ENCODE measurements at places on chromosomes 6 and 20.

DNA sequence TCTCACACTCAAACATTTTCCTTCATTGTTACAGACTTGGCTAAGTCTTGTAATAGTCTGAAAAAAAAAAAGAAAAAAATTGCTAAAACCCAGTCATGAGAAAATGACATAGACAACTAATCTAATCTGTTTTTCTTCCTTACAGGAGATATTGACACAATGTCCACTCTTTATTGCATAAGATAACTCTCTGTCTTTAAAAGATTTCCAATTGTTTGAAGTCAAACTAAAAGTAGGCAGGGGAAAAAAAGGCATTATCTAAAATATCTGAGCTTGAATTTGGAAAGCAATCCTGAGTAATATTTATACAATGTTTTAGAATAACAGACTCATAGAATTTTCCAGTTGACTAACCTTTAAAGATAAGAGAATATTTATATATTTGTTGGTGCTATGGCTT is 233.0 kb upstream of the CEP162 start:
- no peak for DNase-seq

- DNase-seq: no peak
These were observed 10.3 kb downstream of the PPP1R14C start for GRCh38 chr6:150152891-150153876.

DNA sequence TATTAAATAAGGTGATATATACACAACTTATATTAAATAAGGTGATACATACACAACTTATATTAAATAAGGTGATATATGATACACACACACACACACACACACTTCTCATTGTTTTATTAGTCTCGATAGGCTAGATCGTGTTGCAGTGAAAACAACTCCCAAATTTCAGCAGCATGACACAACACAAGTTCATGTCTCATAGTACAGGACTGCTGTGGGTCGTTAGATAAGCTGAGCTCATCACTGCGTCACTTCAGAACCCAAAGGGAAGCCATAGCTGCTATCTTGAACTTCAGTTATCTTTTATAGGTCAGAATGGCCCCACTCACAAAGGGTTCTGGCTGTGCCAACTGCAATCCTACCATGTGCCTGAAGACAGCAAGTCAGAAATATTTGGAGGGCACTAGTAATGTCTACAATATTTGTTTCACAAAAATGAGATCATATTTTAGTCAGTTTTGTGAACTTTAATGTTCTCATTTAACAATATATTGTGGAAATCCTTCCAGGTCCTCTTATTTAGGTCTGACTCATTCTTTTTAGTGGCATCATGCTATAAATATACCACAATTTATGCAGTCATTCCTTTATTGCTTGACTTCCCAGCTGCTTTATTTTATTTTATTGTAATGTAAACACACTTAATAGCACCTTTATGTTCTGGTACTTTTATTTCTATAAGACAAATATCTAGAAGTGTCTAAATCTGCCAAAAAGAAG is 290.2 kb downstream of the PHACTR1 start:
- DNase-seq: no peak

DNA sequence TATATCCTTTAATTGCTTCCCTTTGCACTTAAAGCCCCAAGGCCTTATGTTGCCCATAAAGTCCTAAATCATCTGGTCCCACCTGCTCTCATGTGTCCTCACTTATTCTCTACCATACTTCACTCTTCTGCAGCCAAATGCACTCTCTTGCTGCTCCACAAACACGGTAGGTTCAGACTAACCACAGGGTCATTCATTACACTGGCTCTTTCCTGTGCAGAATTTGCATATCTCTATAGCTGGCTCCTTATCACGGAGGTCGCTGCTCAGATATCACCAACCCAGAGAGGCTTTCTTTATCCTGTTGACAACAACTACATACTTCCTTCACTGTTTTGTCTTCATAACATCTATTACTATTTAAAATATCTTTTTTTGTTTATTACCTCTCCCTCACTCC is 86.8 kb downstream of the MOXD1 start:
- DNase-seq: no peak

DNA sequence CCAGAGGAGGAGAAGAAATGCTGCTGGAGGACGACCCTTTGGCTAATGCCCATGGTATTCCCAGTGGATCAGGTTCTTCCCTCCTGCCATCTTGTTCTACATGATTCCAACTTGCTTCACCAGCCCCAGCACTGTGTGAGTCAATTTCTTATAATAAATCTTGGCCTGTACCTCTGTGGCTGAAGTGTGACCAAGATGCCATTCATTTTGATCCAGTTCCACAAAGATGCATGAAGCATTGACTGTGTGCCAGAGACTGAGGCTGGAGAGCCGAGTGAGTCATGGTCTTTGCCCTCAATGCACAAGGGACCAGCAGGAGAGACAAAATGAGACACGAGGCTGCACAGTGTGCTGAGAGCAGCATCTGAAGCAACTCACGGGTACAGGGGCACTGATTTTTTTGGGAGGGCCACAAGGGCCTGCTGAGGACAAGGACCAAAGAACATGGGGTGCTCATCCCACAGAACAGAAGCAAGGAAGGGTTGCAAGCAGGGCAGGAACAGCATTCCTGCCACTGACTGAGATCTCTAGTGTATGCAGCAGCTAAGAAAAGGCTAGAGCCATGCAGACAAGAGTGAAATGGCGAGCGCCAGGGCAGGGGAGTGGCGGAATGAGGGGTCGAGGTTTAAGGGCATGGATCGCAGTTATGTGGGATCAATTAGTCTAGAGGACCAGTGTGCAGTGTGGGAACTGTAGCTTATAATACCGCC is 207.0 kb downstream of the THBS2 start:
- DNase-seq: no peak
